ENCODE measurements at places on chromosomes 3 and 15.

- DNase-seq = no peak
Measured at GRCh38 chr3:185685231-185686035, 99.3 kb downstream of the SENP2 start.

GRCh38 chr3:12222775-12223485 lies 64.2 kb upstream of the TIMP4 start:
- no peak for DNase-seq

DNA sequence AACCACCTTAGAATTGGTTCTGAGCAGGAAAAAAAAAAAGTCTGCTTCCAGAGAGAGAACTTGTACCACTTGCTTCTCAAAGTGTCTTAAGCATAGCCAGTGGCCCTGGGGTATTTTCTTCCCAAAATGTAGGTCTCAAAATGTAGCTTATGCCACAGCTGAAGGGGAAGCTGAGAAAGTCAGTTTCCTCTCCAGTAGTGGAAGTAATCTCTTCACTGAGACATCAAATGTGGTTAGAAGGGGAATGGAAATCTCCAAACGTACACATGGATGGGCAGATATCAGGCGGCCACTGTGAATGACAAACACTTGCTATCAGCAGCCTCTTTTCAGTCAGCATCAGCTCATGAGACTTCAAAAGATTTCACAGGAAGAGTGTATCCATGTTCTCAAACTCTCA lies 841.2 kb downstream of the TUSC7 start:
- no peak for DNase-seq

GRCh38 chr15:42845581-42845980 lies 75.0 kb downstream of the TTBK2 start:
- no peak for DNase-seq

GRCh38 chr3:28066020-28066419 lies 175.4 kb upstream of the CMC1 start:
- DNase-seq = no peak

DNA sequence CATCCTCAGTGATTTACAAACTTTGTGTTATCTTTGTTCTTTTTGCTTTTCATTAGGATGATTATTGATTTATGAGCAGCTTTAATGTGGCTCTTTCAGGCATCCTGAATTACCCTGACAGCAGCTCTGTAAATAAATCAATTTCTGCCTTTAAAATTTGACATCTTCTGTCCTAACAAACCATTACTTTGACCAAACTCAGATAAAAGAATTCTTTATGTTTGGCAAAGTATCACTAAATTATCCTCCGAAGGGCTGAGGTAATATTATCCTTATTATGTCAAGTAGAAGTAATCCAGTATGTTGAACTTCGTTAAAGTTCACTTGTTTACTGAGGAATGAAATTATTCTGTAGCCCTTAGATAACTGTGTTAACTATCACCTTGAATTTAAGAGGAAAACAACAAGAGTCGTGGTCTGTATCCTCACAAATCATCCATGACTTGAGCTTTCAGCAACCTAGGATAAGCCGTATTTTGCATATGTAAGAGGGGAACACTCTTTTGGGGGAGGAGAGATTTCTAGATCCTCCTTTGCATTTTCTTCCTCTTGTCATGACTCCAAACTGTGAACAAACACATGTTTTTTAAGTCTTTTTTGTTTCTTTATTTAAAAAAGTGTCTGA lies 173.2 kb upstream of the STAC start:
- DNase-seq = no peak

DNA sequence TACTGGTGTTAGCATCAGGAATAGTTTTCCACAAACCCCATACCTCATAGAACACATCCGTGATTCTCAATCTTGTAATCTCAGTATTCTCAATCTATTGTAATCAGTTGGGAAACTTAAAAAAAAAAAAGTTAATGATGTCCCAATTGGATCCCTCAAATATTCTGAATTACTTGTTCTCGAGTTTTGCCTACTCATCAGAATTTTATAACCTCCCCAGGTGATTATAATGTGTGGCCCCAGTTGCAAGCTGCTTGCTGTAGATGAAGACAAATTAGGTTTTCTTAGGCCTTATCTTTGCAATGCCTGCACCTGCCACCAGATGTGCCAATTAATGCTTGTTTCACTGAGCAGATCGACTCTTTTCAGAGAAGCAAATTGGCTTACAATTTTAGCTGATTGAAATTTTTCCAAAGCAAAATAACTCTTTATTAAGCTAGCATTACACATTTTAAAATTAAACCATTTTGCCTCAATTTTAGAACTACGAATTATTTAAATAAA lies 19.0 kb upstream of the DIPK2A start:
- no peak for DNase-seq

- DNase-seq = no peak
Measured at GRCh38 chr3:100149713-100150415, 35.6 kb upstream of the FILIP1L start.

DNA sequence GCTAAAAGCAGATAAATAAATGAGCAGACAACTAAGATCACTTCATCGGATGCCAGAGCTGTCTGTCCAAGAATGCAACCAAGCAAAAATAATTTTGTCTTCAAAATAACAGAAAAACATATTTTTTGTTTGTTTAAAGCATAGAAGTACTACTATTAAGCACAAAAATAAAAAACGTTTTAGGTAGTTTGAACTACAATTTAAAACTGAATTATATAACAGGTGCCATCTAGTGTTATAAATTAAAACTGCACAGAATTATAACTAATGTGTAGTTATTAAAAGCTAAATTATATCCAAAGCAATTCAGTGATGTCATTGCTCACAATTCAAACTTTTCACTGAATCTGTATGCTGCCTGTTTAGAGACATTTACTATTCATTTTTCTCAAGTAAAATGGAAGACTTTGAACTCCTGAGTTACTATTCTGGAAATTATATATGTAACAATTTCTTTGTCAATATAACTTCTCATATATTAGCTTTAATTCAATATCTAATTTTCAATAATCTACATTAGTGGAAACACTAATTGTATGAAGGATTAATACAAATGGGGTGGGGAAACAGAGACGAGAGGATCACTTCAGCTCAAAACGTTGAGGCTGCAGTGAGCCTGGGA lies 29.5 kb downstream of the LINS1 start:
- no peak for DNase-seq

GRCh38 chr3:194565597-194566190 lies 67.5 kb downstream of the TMEM44 start:
- DNase-seq = no peak

- no peak for DNase-seq
Measured at GRCh38 chr3:10911350-10912002, 81.1 kb upstream of the SLC6A1 start.

DNA sequence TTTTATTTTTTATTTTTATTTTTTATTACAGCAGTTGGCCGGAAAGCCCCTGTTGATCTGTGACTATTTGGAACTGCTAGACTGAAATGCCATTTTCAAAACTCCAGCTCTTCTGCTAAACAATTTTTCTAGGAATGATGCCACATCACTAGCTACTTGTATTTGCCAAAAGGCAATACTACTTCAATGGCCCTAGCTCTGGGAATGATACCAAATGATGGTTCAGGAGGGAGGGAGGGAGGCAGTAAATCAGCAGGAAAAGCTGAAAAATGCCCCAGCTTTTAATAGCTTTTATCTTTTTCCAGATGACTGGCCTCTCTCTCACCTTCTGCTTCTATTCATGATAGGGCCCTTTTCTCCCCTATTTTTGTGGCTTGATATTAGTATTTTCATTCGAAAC lies 2.6 kb upstream of the CHL1 start:
- no peak for DNase-seq

DNA sequence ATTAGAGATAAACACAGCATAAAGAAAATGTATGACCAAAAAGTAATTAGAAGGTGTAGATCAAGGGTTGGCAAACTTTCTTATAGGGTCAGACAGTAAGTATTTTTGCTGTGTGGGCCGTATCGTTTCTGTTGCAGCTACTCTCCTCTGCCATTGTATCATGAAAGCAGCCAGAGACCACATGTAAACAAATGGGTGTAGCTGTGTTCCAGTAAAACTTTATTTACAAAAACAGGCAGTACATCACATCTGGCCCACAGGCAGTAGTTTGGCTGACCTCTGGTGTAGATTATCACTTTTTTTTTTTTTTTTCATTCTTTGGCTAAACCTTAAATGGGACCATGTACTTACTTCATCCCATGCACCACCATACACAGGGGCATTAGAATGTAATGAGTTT lies 190.8 kb downstream of the MBNL1 start:
- DNase-seq = no peak

DNA sequence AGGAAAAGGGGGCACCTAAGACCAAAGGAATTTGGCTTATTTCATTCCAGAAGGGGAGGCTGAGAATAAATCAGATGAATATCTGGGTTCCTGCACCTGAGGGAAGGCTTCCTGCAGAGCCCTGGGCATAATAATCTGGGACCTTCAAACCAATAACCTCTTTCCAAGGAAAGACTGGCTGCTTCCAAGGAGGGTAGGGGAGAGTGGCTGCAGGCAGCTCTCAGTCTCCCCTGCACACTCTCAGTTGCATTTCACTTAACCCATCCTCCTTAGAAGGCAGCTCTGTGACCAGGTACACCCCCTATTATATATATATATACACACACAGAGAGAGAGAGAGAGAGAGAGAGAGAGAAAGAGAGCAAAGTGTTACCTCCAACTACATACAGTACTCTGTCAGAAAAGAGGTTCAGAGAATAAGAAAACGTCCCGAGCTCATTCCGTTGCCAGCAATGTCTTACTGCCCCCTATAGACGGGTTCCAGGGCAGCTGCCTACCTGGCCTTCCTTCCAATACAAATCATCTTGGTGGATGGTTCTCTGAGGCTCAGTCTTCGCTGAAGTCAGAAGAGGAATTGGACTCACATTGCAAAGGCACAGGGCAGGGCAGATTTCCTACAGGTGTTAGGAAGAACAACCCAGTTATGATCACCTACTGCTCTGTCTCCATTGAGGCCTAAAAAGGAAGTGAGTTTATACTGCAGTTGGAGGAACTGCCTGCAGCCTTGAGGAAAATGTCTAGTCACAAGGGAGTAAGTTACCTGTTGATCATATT lies 26.1 kb downstream of the CAPN3 start:
- no peak for DNase-seq

GRCh38 chr15:70238917-70239316 lies 141.2 kb upstream of the TLE3 start:
- no peak for DNase-seq

GRCh38 chr3:172275586-172275985 lies 172.7 kb downstream of the GHSR start:
- no peak for DNase-seq

- no peak for DNase-seq
Measured at GRCh38 chr15:23081271-23081670, 41.9 kb upstream of the TUBGCP5 start.

GRCh38 chr15:84740691-84741090 lies 7.7 kb upstream of the ZNF592 start:
- no peak for DNase-seq

DNA sequence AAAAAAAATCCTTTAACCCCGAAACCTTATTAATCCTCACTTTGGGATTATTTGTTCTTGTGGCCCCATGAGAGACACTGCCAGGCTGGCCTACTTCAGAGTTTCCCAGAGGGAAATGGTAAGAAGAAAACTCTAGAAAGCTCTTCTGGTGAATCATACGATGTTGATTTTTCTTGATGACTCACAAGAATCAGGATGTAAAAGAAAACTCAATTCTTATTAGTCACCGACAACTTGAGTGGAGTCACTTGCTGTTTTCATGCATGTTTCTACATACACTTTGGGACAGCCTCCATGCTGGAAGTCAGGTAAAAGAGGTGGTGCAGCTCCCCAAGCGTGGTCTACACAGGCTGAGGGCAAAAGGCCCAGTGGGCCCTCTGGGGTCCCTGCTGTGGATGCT lies 42.8 kb downstream of the MYO5C start:
- DNase-seq = no peak

DNA sequence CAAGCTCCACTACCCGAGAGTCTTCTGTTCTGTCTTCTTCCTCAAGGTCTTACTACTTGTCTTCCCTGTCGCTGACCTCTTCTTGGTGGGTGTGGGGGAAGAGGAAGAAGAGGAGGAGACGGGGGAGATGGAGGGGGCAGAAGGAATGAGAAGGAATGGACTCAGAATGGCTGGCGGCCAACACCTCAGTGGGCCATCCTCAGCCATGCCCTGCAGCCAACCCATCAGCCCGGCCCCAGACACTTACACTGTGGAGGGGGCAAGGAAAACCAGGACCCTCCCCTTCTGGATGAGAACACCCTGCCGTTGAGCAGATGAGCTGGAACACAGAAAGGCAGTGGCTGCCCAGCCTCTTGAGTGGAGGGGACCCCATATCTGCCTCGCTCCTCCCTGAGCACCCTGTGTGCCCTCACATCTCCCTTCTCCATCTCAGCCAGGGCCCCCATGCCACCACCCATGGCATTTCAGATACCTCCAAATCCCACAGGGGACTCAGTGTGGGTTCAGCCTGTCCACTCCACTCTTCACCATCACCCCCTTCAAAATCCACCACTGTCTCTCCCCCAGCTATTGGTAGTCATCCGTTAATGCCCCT lies 45.5 kb upstream of the PRR23E start:
- DNase-seq = no peak

DNA sequence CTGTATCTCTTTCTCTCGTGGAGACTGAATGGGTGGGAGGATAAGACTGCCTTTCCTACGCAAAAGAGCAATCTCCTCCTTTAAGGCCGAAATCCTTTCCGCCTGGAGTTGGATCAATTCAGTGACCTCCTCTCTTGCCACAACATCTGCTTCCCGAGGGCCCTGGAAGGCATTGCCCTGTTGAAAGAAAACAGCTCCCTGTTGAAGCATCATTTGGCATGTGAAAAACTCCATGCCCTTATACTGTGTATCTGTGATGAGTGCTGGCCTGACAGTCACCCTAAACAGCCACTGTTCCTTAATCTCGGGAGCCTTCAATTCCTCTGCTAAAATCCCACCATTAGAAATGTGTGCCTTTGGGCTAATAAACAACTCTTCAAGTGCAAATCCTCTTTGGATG lies 80.2 kb downstream of the BOC start:
- no peak for DNase-seq

DNA sequence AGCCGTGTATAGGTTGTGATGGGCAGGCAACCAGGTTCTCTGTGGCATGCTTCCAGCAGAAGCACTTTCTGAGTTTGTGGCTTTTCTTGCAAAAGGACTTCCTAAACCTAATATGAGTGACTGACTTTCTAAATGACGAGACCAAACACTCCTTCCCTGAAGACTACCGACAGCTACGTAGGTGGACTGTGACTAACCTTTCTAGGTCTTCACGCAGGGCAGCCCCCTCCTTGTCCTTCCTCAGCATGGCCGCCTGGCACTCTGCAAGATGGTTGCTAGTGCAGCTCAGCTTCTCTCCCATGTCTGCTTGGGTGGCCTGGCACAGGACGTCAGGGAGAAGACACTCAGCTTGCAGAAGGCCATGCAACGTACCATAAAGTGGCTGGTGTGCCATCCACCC lies 20.9 kb downstream of the CXCR6 start:
- no peak for DNase-seq

All from immature natural killer cell (primary cell).